CD4-positive, alpha-beta T cell treated with Interleukin-21 for 1 hour (primary cell): ENCODE measurements at places on chromosomes 6 and 20.

DNA sequence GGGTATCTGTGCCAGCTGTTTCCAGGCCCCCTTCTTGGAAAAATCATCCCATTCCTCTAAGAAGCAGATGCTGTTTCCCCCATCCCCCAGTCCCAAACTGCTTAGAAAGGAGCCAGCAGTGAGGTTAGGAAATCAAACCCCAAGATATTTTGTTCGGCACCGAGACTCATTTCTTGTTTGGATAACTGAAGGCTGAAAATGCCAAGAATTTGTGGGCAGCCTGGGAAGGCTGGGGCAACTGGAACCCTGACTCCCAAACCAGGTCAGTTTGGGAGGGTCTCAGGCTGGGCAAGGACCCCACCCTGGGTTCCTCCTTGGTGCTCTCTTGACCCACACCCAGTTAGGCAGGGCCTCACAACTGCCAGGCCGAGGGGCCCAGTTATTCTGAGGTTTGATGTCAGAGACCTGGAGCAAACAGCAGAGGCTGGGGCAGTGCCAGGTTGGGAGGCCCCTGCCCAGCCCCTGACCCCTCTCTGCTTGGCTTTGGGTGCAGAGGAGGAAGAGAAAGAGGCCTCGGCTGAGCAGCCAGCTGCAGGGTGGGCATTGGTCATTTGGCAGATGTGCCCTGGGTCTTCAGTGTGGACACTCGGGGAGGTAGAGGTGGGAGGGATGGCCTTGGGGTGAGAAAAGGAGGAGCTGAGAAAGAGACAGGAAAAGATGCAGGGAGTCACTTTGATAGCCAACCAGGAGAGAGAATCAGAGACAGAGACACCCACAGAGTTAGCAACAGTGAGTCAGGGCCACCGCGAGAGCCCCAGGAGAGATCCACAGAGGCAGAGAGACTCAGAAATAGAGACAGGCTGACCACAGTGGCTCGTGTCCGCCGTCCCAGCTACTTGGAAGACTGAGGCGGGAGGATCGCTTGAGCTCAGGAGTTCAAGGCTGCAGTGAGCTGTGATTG lies 5.0 kb downstream of the ANGPT4 start:
- no peak for DNase-seq

- DNase-seq = no peak
Observed at GRCh38 chr20:42181064-42181463, 562.9 kb upstream of the CHD6 start.

GRCh38 chr20:55143601-55144000 lies 668.2 kb downstream of the DOK5 start:
- DNase-seq = no peak

DNA sequence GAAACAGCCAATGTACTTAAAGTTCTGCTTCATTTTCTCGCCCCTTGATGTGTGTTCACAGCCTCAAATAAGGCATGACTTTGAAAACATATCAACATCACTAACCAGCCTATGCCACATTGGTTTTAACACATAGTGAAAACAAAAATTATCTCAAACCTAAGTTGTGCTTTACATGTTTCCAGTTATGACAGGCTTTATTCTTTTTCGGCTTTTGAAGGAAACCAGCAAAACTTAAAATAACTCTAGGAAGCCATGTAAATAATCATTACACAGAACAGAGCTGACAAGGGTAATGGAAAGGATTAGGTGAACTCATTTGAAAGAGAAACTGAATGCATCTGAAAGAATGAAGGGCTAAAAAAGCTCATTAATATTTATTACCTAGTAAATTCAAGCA lies 42.1 kb downstream of the BMP5 start:
- DNase-seq = no peak

- DNase-seq = peak; percentile 11
Observed at GRCh38 chr6:37103169-37104039, 66.5 kb upstream of the PIM1 start.

GRCh38 chr6:47116606-47117005 lies 74.5 kb upstream of the ADGRF1 start:
- DNase-seq = no peak

DNA sequence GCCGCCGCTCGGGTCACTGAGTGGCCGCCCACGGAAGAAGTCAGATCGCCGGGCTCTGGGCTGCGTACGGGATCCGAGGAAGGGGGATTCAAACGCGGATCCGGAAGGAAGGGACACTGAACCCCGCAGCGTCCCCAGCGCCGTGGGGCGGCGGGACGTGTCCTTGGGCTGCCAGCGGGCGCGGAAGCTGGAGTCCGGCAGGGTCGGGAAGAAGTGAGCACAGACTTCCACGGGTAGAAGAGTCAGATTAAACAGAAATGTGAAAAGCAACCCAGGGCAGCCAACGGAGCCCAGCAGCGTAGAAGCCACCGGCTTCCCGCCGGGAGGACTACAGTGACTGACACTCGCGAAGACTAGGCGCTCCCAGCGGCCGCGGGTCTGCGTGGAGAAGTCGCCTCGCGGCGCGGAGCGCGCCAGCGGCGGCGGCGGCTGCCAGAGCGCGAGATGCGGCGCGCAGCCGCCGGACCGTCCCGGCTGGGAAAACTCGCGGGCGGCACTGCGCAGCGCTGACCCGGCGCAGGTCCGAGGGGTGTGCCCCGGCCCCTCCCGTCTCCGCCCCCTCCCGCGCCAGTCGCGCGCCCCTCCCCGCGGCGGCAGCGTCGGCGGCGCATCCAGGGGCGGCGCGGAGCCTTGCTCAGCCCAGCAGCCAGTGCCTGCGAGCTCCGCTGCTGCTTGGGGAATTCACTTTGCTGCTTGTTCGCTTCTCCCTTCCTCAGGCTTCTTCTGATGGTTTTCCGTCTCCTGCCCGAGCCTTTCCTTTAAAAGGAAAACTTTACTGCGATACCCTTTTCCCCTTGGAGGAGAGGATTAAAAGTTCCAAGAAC lies at the start of gene SAMD5:
Gene SAMD5, plus strand, starts transcription at position 649 of the 824 bp plus-strand sequence. CDS start 239 bp downstream, outside the sequence.
- DNase-seq = no peak

GRCh38 chr6:126967296-126968005 lies 151.0 kb upstream of the RSPO3 start:
- DNase-seq = no peak

- DNase-seq = no peak
Observed at GRCh38 chr6:158009935-158010585, 28.4 kb downstream of the SYNJ2 start.

GRCh38 chr6:131038597-131039344 lies 24.3 kb downstream of the EPB41L2 start:
- no peak for DNase-seq

- no peak for DNase-seq
Observed at GRCh38 chr6:108435391-108435790, 125.3 kb upstream of the FOXO3 start.

GRCh38 chr6:126667071-126667470 lies 327.2 kb downstream of the CENPW start:
- no peak for DNase-seq

- DNase-seq = no peak
Observed at GRCh38 chr6:43772681-43773049, 2.7 kb downstream of the VEGFA start.

GRCh38 chr20:37895166-37895565 lies 7.8 kb upstream of the VSTM2L start:
- no peak for DNase-seq

DNA sequence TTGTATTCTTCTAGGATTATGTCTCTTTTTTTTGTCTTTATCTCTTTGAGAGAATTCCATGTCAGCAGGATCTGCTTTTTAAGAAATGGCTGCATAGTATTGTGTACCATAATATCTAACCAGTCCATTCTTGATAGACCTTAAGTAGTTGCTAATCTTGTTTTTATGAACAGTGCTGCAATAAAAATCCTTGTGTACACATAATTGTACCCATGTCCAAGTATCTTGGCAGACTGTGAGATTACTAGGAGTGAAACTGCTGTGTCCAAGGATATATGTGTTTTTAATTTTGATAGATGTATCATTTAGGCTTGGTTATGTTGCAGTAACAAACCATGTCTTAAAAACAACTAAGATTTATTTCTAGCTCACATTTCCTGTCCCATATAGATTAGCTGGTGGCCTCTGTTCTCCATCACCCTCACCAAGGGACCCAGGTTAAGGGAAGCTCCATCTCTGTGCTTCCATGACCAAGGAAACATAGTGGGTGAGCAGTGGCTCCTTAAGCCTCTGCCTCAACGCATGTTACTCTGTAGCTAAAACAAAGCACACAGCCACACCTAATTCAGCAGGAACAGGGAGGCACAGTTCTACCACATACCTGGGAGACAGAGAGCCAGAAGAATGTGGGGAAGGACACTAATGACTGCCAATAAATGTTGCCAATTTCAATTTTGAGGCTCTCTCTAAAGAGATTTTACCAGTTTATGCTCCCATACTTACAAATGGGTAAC lies 12.1 kb upstream of the SUMO4 start:
- DNase-seq = no peak

DNA sequence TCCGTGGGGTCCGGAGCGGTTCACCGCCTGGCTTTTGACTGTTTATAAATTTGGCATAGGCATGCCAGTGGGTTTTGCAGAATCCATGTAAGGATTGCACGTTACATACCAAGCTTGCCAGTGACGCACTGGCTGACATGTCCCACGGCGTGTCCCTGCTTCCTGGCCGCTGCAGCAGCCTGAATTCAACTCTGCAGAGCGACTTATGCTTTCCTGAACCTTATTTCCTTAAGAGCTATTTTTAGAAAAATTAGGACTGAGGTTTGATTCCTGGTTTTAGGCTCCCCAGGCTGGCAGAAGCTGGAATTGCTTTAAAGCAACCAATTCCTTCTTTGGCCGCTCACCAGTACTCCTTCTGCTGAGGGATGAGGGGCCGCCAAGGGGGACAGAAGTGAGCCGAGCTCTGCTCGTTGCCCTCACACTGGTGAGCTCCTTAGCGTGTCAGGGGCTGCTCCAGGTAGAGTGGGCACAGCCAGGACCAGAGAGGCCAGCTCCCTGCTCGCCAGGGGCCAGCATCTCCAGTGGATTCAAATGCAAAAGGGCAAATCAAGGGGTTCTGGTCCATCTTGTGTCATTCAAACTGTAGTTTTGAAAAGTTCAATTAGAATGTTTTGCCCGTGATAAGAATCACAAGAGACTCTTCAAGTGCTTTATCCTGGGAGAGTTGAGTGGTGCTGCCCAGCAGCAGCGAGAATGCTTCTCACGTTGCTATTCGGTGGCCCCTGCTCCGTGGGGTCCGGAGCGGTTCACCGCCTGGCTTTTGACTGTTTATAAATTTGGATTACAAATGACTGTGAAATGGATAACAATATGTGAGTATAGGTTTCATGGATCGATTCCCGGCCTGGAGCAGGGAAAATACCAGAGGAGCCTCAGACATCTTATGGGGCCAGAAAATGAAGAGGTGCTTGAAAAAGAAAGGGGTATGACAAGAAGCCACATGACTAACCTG lies 17.5 kb upstream of the IRF4 start:
- DNase-seq = no peak

- no peak for DNase-seq
Observed at GRCh38 chr20:62823688-62824475, 7.0 kb downstream of the COL9A3 start.

DNA sequence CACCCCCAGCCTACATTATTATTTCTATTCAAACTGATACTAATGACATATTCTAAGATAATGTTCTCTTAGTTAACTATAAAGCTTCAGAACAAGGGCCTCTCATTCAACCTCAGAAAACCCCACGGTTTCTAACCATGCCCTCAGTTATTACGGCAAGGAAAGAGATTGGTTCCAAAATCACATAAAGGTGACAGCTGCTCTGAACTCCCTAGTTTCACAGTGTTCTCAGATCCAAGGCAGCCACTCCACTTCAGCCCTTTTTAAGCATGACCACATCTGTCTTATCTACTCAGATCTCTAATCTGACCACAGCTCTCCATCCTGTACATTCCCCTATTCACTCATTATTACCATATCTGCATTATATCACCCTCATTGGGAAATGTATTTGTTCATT lies 98.8 kb upstream of the CEP85L start:
- DNase-seq = no peak

DNA sequence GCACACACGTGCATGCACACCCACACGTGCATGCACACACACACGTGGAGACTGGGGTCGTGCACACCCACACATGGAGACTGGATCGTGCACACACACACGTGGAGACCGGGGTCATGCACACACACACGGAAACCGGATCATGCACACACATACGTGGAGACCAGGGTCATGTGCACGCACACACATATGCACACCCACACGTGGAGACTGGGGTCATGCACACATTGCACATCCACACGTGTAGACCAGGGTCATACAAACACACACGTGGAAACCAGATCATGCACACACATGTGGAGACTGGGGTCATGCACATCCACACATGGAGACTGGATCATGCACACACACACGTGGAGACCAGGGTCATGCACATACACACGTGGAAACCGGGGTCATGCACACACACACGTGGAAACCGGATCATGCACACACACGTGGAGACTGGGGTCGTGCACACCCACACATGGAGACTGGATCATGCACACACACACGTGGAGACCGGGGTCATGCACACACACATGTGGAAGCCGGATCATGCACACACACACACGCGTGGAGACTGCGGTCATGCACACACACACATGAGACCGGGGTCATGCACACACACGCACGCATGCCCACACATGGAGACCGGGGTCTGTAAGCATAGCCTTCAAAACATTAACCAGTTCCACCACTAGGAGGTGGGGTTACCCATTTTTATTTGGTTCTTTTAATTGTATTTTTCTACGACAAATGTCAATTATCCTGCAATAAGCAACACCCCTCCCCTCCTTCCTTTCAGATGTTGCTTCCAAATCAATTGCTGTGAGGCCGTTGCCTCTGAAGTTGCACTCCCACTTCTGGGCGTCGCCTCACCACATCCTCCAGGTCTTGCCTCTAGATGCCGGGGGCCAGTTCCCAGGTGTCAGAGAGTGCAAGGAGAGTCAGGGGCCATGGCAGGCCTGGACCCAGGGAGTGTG lies 95.8 kb downstream of the TMEM242 start:
- peak; percentile 42 for DNase-seq

DNA sequence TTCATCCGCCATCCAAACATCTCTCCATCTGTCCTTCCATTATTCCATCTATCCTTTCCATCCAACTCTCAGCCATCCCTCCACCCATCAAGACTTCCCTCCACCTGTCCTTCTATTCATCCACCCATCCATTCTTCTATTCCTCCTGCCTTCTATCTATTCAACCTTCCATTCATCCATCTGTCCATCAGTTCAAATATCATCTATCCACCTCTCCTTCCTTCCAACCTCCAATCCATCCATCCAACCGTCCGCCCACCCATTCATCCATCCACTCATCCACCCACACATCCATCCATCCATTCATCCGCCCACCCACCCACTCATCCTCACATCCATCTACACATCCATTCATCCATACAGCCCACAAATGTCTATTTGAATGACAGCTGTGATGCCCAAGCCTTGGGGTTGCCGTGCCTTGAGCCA lies 132.1 kb downstream of the CEBPB start:
- no peak for DNase-seq

DNA sequence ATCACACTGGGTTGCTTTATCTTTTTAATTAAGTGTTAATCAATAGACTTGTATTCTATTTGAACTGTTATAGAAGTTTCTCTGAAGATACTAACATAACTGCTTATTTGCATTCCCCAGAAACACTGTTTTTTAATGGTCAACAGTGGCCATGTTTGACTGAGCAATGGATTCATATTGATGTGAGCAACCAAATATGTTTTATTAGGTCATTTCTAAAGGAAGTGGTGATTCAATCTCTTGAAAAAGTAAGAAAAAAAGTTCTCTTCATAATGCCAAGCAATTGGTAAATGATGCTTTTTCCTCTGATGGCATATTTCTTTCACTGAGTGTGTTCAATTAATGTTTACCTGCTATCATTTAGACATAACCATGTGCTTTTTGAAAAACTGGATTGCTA lies 593.0 kb upstream of the CITED2 start:
- no peak for DNase-seq
